ENCODE measurements at places on chromosomes 1 and 21.

DNA sequence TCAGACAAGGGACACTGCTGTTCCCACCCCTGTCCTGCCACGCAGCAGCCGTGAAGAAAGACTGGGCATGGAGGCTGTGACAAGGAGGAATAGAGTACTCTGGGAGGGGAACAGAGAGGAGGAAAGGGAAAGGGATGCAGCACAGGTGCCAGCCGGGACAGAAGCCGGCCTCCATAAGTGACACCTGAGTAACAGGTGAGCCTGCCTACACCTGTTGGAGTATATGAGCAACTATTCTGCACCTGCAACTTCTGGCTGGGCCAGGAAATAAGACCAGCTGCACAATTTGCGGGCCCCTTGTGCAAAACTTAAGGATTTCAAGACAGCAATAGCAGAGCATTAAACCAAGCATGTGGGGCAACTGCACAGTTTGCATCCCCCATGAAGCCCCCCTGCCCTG is 72.5 kb upstream of the GOLT1A start:
- DNase-seq, result no peak

DNA sequence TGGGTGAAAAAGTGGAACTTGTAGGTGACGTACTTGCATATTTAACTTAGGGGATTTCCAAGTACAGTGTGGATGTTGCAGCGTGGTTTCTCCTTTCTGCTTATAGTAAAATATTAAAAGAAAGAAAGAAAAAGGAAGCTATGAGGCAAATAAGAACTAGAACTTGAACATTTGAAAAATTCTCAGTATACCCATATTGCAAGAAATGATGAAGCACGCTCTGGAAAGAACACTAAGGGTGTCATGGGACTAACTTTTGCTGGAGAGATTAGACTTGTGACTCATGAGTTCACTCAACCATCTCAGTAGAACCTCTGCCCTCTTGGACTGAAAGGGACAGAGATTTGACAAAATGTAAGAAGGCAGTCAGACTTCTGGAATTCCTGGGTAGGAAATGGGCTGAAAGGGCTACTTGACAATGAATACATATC is 704.5 kb upstream of the ADGRL4 start:
- no peak for DNase-seq

DNA sequence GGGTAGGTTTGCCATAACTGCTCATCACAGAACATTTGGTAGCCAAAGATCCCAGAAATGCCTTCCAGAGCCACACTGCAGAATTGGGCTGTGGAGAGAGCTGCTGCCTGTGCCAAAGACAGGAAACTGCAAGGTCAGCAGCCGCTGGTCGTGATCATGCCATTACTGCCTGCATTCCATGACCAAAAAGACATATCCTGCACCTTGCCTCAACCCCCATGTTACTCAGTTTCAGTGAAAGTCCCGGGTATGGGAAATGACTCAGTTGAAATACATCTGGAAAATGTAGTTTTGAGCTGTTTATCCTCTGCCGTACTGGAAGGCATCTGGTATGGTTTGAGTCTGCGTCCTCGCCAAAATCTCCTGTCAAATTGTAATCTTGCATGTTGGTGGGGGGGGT is 161.7 kb downstream of the FCRL5 start:
- no peak for DNase-seq

DNA sequence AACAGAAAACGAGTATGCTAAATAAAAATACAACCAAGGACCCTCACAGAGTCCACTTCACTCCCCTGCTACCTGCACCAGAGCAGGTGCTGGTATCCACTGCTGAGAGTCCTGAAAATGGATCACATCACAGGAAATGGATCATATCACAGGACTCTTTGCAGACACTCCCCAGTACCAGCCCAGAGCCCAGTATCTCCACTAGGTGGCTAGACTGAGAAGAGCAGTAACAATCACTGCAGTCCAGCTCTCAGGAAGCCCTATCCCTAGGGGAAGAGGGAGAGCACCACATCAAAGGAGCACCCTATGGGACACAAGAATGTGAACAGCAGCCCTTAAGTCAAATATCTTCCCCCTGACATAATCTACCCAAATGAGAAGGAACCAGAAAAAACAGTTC is 28.0 kb downstream of the AGBL4 start:
- no peak for DNase-seq

- no peak for DNase-seq
Measured at GRCh38 chr1:168069384-168069783, 67.3 kb downstream of the GPR161 start.

DNA sequence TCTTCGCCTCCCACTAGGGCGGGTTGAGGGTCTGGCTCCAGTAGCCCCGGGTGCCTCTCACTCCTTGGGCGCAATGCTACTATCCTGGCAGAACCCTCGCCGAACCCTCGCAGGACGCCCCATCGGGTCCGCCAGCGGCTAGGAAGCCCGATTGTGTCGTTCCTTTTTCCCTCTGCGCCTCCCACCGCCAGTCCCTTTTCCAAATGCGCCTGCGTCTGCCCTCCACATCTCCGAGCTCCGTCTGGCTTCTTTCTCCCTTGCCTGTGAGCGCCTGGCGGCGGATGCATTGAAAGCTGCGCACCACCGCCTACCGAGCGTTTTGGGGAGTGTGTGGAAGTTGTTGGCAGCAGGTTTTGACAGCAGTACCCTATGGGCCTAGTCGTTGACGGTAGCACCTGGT is 1.0 kb upstream of the DIRAS3 start:
- DNase-seq, result peak; percentile 28

DNA sequence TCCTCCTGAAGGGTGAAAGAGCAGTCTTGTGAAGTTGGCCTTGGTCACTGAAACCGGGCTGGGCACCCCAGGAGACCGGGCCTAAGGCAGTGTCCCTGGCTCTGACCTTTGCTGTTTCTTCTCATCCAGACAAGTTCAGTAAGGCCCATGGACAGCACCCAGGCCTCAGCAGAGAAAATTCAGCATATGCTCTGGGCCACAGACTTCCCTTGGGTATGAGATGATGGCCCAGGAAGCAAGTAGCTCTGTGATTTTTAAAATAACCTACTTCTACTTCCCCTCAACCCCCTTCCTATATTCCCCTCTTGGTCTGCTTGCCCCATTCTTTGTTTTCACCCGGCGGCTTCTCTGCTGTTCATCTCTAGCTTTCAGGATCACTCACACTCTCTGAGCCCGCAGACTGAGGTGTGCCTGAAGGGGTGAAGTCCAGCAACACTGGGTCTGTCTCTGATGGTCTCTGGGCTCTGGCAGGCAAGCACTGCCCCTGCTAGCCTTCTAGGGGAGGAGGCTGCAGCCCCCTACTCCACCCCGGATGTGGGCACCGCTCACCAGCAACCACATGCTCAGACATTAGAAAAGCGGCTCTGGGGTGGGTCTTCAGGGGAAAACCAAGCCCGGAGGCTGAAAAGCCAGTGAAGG is 2.9 kb upstream of the GPR25 start:
- no peak for DNase-seq

GRCh38 chr1:245869847-245870246 is 637.2 kb downstream of the SMYD3 start:
- DNase-seq, result no peak
